Fibroblast of upper back skin (primary cell): ENCODE measurements at places on chromosomes 1 and 21.
A peak's percentile ranks its signal among the peaks of the same experiment; 100 is the strongest.

DNA sequence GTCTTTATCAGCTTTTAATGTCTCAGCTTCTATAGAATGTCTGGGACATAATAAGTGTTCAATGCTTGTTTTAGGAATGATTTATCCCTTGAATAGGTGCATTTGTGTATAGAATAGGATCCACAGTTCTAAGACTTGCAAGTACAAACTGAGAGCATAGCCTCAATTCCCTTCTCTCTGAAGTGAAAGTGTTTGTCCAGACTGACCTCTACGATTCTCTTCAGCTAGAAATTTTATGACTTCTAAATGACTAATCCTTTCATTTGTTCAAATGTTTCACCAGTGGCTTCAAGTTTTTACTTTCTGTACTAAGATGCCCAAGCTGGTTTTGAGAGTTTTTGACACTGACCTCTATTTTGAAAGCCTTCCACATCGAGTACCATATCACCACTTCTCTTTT is 608.2 kb upstream of the ADGRL4 start:
- DNase-seq: no peak

- no peak for DNase-seq
Observed at GRCh38 chr1:154605534-154605933, 2.5 kb downstream of the ADAR start.

DNA sequence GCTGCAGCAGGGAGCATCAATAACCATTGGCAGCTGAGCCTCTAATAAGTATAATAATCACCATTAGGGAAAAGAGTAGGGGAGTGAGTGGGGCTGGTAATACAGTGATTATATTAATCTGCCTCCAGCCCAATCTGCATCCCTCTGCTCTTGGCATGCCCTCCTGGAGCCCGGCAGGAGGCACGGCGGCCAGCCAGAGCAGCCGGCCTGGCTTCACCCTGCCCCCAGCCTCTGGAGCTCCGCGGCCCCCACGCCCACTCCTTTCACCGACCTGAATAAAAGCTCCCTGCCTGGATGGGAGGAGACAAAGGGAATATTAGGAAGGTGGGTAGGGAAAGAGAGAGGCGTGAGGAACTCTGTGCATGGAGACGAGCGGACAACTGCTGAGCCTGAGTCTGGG is 28.3 kb downstream of the OPTC start:
- DNase-seq: no peak

DNA sequence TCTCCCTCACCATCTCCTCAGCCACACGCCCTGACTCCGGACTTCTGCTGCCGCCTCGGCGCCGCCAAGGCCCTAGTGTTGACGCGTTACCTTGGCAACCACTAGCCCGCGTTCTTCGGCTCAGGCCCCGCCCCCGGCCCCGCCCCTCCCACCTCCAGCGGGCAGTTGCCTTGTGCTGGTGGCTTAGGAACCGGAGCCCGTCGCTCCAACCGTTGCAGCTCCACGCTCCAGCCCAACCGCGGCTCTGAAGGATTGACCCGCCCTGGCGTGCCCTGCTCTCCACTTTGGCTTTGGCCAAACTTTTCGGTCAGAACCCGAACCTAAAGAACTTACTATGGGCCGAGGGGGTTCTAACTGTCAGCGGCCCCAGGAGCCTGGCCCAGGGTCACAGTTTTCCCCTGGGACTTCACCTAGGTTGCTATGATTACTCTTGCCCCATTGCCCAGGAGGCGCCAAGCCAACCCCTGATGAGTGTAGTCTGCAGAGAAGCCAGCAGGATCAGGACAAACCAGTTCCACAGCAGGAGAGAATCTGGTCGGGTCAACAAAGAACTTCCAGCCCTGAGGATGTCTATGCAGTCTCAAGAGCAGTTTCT is at the start of gene CFAP45:
CFAP45 (minus strand) TSS at position 80 of the 595 bp plus-strand sequence; CDS start at position 13, 67 bp downstream.
- DNase-seq: peak; percentile 64

GRCh38 chr1:205678286-205679111 is 1.8 kb downstream of the SLC45A3 start:
- peak; percentile 33 for DNase-seq

GRCh38 chr1:196677781-196678509 is 26.1 kb downstream of the CFH start:
- DNase-seq: peak; percentile 31

GRCh38 chr1:39761557-39762260 is 9.4 kb downstream of the OXCT2 start:
- DNase-seq: no peak

GRCh38 chr1:244049162-244050013 is 1.7 kb upstream of the ZBTB18 start:
- peak; percentile 41 for DNase-seq

DNA sequence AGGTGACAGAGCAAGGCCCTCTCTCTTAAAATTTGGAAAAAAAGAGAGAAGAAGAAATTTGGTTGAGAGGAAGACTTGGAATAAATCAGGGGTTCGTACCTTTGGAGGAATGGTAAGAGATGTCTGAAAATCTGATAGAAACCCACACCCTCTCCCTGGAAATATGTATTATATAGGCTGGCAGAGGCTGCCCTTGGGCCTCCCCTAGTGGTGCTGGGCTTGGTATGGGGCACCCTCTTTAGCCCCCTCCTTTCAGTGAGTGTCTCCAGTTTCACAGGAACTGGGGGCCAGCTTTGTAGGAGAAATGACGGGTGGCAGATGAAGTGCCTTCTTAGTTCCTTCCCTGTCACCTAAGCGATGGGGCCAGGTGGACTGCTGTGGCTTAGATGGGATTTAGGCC is 82.9 kb upstream of the SLC2A1 start:
- no peak for DNase-seq

DNA sequence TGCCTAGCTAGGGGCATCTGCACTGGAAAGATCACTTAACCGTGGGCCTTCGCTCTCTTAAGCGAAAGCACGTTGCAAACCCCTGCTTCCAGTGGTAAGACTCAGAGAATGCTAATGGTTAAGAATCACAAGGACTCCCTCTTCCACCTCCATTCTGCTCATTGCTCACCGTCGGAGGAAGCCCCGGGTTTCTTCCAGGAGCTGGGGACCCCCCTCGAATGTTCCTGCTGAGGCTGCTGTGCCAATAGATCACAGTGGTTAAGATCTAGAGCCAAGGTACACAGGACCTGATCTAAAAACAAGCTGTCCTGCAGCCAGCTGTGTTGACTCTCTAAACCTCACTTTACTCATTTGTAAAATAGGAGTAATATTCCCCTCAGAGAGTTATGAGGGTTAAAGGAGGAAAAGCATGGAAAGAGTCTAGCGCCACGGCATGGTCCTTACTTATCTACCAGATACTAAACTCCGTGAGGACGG is 765 bp downstream of the VAMP3 start:
- no peak for DNase-seq

DNA sequence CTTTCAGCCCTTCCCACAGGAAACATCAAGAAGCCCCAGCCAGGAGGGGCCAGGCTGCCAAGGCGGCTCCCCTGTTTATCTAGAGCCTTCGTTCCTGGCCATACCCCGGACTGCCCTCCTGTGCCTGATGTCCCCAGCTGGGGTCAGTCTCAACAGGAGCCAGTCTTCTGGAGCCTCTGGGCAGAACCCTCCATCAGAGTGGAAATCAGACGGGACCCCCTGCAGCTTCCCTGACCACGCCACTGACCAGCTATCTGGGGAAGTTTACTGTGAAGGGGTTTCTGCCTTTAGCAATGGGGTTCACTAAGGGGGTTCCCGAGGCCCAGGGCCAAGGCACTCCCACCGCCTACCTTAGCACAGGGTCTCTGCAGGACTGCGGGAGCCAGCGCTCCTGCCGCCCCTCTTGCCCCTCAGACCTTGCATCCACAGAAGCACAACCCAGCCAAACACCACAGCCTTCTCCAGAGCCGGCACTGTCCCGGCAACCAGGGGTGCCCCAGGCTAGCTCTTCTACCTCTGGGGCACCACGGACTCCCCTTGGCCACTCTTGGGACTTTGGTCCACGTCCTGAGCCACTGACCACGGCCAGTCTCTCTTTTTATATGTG is 3.5 kb upstream of the MTFR1L start:
- no peak for DNase-seq

GRCh38 chr21:27636656-27637055 is 669.8 kb upstream of the ADAMTS5 start:
- DNase-seq: no peak

- peak; percentile 87 for DNase-seq
Observed at GRCh38 chr1:119531606-119532323, 24.8 kb downstream of the HSD3B1 start.

DNA sequence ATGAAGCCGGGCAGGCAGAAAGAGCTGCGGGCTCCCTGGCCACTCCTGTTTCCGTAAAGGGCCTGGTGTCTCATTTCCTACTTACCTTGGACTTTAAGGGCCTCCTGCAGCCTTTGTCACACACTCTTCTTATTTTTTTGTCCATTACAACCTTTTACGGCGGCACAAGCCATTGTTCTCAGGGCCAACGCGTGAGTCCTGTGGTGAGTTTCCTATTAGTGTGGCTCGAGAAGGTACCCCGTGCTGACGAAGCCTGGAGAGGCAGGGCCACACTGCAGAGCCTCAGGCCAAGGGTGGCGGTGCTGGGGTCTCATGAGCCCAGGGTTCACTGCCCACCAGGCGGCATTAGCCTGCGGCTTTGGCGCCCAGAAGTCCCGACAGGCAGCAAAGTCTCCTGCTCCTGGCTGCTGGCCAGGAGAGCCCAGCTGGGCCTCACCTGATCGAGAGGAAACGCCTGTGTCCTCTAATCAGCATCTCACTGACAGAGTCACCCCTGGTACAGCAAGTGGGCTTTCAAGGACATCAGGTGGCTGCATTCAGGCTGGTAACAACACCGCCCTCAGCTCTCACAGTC is 62.0 kb downstream of the SIK1 start:
- DNase-seq: no peak

- DNase-seq: no peak
Observed at GRCh38 chr1:225426395-225427234, 1.2 kb downstream of the LBR start.

DNA sequence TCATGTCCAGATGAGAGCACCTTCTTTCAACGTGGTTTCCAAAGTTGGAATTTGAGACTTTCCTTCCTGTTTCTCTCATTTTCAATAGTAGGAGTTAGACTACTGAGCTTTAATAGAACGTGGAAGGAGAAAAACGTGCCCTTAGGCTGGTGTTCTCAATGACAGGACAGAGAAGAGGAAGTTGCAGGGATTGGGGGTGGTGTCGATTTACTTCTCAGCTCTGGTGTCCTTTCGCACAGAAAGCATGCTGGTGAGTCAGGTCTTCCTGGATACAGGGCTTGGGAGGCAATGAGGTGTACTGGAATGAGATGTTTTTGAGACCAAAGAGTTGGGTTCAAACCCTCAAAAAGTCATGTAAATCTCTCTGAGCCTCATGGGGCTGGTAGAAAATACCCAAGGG is 67.1 kb downstream of the HIVEP3 start:
- peak; percentile 85 for DNase-seq

DNA sequence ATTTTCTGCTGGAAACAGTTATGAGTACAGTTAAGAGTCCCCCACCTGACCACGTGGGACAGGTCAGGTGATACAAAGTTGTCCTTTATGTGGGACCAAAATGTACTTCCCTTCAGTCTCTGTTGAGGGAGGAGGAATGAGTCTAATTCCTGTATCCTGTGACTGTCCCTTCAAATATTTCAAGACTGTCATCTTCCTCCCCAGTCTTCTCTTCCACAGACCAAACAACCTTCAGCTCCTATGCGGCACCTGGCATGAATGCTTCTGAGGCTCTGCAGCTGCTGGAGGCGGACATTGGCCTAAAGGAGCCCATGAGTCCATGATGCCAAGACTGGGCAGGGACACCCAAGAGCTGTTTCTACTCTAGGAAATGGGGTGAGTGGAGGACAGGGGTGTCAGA is 72.1 kb upstream of the SIM2 start:
- DNase-seq: no peak

DNA sequence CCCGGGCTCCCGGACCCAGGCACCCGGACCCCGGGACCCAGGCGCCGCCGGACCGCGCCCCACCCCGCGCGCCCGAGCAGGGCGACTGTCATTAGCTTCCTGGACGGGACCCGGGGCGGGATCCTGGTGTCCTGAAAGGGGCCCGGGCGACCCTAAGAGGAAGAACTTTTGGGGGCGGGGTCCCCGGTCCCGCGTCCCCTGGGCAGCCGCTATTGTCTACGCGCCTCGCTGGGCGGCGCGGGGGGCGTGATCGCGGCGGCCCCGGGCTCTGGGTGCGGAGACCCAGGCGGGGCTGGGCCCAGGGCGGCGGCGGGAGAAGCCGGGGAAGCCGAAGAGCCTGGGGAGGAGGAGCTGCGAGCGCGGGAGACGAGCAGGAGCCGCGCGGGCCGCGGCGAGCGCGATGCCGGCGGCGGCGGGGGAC is 465 bp downstream of the HUNK start:
- DNase-seq: peak; percentile 14

GRCh38 chr21:19993268-19993667 is 1004.9 kb upstream of the NCAM2 start:
- DNase-seq: no peak

- DNase-seq: no peak
Observed at GRCh38 chr1:247247568-247247967, 8.3 kb upstream of the VN1R5 start.

GRCh38 chr1:15543251-15543588 is 16.6 kb downstream of the DNAJC16 start:
- DNase-seq: no peak

GRCh38 chr1:125064481-125064880 is 3879.7 kb downstream of the SRGAP2C start:
- DNase-seq: no peak

DNA sequence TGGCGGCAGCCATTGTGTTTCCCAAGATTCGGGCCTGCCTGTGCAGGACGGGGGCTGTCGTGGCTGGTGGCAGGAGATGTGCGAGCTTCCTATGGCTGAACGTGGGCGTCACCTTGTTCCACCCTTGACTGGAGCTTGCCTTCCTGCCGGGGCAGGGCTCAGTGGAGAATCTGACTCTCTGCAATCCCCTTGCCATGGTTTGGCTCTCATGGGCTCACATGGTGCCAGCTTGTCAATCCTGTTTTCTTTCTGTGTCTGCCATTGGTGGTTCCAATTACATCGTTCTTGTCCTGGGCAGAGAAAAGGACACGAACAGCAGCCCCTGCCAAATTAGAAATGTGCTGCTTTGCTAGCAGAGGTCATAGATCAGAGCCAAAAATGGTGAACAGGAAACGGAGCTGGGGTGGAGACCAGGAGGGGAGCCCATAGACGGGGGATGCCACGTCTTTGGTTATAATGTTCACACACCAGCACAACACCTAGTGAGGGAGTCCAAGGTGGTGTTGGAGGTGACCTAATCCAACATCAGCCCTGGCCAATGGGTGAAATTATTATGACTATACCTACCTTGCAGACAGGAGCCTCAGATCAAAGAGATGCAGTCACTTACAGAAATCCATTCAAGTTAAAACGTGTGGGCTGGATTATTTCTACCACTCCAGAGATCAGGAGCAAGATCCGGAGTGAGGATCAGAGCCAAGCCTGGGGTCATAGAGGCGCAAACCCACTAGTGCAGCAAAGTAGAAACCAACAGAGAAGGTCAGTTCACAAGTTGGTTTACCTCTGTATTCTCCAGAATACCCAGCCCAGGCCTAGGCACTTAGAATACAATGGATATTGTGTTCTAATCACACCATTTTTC is 253.1 kb downstream of the SIPA1L2 start:
- DNase-seq: no peak
